ENCODE measurements at places on chromosomes 7 and 10. TPM values are rescaled to one million over a fixed set of nuclear protein-coding genes. Genes with fewer than 3 reads are reported as not detected.
A peak's percentile ranks its signal among the peaks of the same experiment; 100 is the strongest.

Gene PAX4
- not detected for total RNA-seq

DNA sequence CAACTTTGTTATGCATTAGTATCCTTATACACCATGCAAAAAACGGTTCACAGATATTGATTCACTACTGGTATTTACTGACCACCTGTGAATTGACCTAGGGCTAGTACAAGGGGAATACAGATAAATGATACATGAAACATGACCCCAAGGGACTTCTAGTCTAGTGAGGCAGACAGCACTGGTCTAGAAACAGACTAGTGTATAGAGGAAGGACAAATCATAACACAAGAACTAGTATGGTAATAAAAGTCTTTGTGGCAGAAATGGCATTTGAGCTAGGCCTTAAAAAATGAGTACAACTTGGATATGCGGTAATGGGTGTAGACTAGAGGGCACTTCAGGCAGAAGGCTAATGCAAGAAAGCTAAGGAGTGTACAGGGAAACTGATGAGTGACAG, 86.6 kb downstream of the SLC25A13 start:
- no peak overlapping the region for H3K27ac ChIP-seq
- peaks cover 3% of the 10 kb centered on the region for H3K4me1 ChIP-seq
- no peaks in the 10 kb centered on the region for H3K27me3 ChIP-seq
- H3K4me3 ChIP-seq: no peak overlapping the region
- DNase-seq: no peak
- H3K36me3 ChIP-seq: peaks cover 21% of the 10 kb centered on the region

DNA sequence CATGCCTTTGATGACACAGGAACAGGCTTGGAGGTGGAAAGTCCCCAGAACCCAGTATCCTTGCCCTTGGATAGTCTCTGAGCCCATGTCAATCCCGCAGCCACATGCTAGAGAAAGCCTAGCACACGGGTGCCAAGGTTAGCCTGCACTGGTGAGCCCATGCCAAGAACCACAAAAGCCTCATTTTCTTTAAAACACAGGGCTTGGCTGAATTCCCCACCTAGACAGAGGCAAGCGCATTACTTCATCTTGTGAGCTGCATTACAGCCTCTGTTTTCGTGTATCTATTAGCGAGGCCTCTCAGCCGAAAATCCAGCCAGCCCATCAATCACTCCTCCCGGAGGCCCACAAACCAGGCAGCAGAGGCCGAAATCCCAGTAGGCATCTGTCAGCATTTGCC, 314.9 kb upstream of the AUTS2 start:
- DNase-seq: no peak
- H3K36me3 ChIP-seq: no peaks in the 10 kb centered on the region
- H3K4me3 ChIP-seq: no peak overlapping the region
- no peaks in the 10 kb centered on the region for H3K27me3 ChIP-seq

Gene ABCB1
- 5.4 TPM for total RNA-seq

Gene PRF1
- 32.6 TPM for total RNA-seq

- H3K4me3 ChIP-seq: peak overlapping the region; percentile 88
- peak overlapping the region; percentile 95 for H3K27ac ChIP-seq
- no peak for DNase-seq
Measured at GRCh38 chr7:76359978-76360638, 1.3 kb upstream of the YWHAG start.

DNA sequence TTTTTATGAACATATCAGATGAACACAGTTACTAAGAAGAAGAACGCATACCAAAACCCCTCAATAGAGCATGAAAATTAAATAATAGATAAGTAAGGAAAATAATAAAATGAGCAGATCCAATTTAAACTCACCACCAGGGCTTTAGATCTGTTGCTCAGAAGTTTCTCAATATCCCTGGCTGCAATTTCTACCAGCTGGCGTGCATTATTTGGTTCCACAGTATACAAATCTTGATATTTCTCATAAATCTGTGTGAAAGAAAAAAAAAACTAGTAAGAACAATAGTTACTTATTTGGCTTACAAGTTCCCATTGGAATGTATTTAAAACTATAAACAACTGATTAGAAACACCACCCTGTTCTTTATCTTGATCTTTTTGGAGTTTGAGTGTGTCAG, 108.6 kb downstream of the CACNA2D1 start:
- DNase-seq: no peak
- H3K4me3 ChIP-seq: no peak overlapping the region
- H3K27ac ChIP-seq: no peak overlapping the region
- no peaks in the 10 kb centered on the region for H3K4me1 ChIP-seq
- no peaks in the 10 kb centered on the region for H3K36me3 ChIP-seq

DNA sequence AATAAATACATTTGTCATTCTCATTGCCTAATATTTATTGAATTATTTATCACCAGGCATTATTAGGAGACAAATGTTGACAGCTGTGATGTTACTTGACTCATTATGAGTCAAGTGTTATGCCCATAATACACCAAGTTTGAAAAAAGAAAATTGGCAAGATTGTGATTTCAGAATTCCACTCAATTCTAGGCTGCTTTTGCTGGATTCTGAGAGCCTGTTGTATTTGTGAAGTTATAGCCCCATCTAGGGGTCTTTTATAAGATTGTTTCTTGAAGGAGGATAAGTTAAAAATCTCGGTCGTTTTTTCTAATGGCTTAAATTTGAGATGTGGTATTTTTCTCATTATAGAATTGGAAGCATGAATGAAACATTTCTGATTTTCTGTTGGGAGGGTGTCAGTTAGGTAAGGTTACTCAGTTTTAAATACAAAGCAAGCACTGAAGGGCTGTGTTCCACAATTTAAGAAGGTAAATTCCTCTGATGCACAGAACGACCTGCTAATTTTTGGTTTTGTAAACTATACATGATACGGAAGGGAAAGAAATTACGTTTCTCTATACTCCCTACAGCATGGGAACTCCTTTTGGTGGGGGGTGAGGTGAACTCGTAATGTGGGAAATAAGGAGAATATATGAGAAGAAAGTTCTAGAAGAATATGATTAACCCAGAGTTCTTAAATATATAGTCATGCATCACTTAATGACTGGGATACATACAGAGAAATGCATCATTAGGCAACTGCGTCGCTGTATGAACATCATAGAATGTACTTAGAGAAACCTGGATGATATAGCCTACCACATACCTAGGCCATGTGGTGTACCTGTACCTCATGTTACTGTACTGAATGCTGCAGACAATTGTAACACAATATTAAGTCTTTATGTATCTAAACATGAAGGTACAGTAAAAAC, 2.6 kb downstream of the STK31 start:
- DNase-seq: no peak
- H3K27me3 ChIP-seq: peaks cover 2% of the 10 kb centered on the region
- H3K36me3 ChIP-seq: no peaks in the 10 kb centered on the region
- no peaks in the 10 kb centered on the region for H3K4me1 ChIP-seq

DNA sequence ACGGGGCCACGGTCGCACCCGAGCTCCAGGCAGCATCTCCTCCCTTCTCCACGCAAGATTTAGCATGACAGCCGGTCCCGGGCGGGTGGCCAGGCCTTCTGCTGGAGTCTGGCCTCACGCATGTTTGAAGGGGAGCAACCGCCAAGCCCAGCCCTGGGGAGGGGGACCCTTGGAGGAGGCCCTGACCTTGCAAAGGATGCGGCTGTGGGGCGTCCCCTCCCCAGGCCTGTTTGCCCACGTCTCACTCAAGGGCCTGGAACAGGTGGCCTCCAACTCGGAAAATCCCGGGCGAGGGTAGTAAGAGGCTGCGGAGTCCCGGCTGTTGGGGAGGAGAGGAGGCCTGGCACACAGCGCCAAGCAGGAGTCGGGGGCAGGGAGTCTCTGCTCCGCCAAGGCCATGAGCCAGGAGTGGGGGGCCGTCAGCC, 50.6 kb upstream of the DPYSL4 start:
- no peak for DNase-seq
- H3K27me3 ChIP-seq: peaks cover 13% of the 10 kb centered on the region
- H3K27ac ChIP-seq: no peak overlapping the region
- H3K4me1 ChIP-seq: no peaks in the 10 kb centered on the region
- H3K4me3 ChIP-seq: no peak overlapping the region

DNA sequence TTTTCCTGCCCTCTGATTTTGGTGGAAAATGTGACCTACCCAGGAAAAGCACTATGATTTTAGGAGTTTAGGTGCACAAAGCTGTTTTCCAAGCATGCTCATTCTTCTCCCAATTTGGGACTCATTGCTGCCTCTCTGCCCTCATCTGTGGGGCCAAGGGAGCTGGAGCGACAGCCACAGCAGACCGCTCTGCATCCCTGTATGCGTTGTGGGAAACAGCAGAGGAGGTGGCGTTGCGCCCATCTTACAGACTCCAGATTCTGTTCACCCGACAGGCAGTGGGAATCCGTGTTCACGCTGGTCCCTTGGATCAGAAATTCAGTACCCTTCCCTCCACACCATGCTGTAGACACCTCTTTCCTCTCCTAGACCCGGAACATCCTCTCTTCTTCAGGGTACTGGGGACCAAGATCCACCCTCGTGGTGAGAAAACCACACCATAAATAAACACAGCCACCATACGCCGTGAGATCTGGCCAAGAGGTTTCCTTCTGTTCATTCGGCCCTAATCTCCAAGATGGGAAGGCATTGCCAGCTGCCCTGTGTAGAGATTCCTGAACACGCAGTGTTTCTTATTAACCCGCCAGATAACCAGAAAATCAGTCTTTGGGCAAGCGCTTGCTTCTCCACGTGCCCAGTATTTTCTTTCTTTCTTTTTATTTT, 87.9 kb downstream of the CUX1 start:
- no peaks in the 10 kb centered on the region for H3K27me3 ChIP-seq
- no peak overlapping the region for H3K4me3 ChIP-seq
- no peaks in the 10 kb centered on the region for H3K4me1 ChIP-seq
- H3K36me3 ChIP-seq: no peaks in the 10 kb centered on the region

Gene CCZ1
- total RNA-seq: 110 TPM

Gene EBF3
- total RNA-seq: not detected

DNA sequence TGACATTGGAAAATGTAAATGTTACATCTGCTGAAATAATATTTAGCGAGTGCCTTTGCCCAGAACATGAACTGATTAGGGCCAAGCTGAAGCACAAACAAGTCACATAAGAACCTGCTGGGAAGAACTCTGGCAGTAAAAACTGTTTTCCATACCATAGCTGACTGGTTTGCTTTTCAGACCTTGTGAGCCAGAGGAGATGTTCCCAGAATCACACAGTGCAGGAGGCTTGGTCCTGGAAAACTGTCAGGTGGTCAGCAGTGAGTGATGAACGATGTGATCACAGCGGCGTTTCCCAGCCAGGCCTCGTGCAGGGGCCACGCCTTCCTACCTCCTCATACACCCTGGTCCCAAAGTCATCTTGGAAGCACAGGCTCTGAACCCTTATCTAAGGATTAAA, 164.2 kb upstream of the EEPD1 start:
- no peaks in the 10 kb centered on the region for H3K36me3 ChIP-seq
- peaks cover 14% of the 10 kb centered on the region for H3K4me1 ChIP-seq
- DNase-seq: no peak

- DNase-seq: no peak
- no peaks in the 10 kb centered on the region for H3K4me1 ChIP-seq
- H3K4me3 ChIP-seq: no peak overlapping the region
- H3K27me3 ChIP-seq: no peaks in the 10 kb centered on the region
- H3K27ac ChIP-seq: no peak overlapping the region
Measured at GRCh38 chr10:76111986-76112825, 680.8 kb downstream of the LRMDA start.

DNA sequence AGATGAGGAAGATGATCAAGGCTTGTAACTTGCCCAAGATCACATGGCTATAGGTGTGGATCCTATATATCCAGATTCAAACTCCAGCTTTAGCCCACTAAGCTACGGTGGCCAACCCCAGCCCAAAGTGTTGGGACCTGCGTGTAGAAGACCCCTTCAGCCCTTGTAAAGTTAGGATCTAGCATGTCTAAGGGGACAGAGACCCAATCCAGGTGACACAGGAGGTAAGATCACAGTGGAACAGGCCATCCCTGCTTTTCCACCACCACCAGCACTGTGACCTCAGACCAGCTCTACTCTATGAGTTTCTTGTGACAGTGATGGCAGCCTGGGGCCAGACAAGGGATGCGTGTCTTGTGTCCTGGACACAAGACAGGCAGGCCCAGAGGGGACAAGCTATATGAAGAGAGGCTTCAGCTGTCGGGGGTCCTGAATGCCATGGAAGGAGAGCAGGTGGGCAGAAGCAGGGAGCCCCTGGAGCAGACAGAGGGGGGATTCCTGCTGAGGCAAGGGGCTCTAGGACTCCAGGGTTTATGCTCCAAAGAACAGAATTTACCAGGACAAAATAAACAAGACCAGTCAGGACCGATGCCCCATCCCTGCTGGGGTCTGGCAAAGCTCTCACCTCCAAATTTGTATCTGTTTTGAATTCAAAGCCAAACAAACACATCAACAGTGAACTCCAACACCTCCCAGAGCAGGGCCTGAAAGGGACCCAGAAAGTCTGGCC, 10.4 kb downstream of the GPRIN2 start:
- H3K27me3 ChIP-seq: peaks cover 14% of the 10 kb centered on the region
- H3K4me1 ChIP-seq: no peaks in the 10 kb centered on the region
- no peak overlapping the region for H3K27ac ChIP-seq
- no peaks in the 10 kb centered on the region for H3K36me3 ChIP-seq
- no peak for DNase-seq

DNA sequence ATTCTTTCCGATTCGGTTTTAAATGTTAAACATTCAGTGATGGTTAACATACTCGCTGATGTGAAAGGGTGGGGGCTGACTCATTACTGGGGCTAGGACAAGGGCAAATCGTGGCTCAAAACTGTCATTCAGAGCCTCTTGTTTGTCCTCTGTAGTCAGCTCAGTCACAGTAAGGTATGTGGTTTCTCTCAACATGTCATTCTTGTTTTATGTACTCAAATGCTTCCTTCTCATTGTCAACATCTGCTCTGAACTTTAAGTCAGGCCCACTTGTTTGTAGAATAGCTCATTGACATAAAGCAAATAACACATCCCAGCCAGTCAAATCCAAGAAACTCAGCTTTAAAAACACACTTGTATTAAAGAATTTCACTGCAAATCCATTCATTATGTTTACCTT, 7.3 kb downstream of the SLC16A9 start:
- DNase-seq: no peak
- no peaks in the 10 kb centered on the region for H3K4me1 ChIP-seq
- H3K27ac ChIP-seq: no peak overlapping the region
- H3K36me3 ChIP-seq: no peaks in the 10 kb centered on the region
- H3K27me3 ChIP-seq: peaks cover 25% of the 10 kb centered on the region

- H3K36me3 ChIP-seq: peaks cover 4% of the 10 kb centered on the region
- no peak overlapping the region for H3K27ac ChIP-seq
- DNase-seq: no peak
- no peaks in the 10 kb centered on the region for H3K27me3 ChIP-seq
- H3K4me1 ChIP-seq: no peaks in the 10 kb centered on the region
- H3K4me3 ChIP-seq: no peak overlapping the region
Measured at GRCh38 chr10:112732277-112732921, 217.6 kb upstream of the TCF7L2 start.
